ENCODE measurements at places on chromosomes 6 and 20.

DNA sequence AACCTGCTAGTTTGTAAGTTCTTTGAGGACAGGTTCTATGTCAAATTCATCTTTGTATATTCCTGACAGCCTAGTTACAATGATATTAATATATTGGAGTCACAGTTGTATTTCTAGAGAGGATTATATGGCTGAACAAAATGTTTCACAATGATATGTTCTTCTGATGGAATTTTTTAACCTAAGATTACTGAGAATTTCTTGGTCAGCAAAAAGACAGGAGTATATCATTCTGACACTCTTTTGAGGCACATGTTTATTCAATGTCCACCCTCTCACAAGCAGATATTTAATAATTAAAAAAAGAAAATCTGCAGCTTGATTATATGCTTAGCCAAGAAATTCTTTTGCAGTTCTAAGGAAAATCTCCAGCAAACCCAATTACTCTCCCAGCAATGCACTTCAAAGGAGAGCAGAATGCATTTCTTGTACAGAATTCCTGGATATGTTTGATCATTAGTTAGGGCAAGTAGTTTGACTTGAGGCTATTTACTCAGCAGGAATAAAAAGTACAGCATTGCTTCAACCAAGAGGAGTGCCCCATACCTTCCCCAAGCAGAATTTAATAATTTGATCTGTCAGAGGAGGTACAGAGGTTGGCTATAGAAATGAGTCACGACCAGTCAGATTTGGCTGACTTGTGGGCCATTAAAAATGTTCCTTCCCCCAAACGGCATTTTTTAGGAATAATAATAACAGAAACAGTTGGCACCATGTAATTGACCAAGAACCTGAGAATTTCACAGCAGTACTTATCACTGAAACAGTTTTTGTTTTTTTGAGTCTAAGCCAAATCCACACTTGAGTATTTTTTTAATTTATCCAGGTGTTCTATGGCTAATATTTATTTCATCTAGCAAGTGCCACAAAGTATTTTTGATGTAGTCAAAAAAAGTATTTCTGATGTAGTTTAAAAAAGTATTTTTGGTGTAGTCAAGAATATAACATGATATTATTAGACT, 508.1 kb upstream of the FLRT3 start:
- DNase-seq = no peak

DNA sequence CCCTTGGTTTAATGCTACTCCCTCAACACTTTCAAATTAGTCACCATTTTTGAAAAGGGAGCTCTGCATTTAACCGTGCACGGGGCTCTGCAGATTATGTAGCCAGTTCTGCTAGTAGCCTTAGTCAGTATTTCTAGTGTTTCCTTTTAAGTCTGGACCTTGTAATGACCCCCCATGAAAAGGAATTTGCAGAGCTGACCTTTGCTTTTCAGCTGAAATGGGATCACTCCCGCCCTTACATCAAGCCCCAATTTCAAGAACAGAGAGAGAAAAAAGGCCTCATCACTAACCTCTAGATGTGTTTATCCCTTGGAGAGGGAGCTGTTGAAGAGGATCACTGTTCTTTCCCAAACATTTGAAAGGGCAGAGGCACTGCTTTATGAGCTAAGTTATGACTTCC, 490.7 kb upstream of the BTBD3 start:
- no peak for DNase-seq

- peak; percentile 88 for DNase-seq
Measured at GRCh38 chr6:140174524-140174923, 800.1 kb upstream of the CITED2 start.

GRCh38 chr6:44202972-44203750, 13.6 kb upstream of the MYMX start:
- no peak for DNase-seq

DNA sequence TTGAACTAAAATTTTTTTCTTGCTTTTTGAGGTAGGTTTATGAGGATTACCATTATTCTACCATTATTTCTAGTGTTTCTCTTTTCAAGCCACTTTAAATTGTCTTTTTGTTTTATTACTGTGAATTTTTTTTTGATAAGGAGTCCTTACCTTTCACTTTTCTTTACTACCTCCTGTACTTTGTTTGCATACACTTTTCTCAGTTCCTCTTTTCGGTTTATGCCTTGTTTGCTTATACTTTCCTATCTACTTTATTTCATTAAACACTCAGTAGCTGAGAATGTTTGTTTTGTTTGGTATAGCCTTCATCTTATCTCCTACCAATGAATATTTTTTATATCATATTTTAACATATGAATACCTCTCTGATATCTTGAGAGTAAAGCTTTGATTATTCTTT, 147.9 kb downstream of the TFAP2B start:
- DNase-seq = no peak

DNA sequence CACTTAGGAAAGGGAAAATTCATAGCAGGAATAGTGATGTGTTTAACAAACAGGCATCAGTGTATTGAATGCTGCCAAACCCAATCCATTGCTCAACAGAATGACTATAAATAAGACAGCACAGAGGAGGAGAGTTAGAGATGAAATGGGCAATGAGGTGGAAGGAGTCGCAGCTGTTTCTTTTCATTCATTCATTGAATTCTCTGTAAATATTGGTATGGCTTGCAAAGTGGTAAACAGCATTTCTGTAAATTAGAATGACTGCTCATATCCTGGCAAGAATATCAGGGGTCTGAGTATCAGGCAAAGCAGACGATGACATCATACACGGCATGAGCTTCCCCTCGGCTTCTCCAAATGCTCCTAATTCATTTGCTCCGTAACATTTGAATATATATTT, 703.6 kb upstream of the SLC35B3 start:
- peak; percentile 29 for DNase-seq

DNA sequence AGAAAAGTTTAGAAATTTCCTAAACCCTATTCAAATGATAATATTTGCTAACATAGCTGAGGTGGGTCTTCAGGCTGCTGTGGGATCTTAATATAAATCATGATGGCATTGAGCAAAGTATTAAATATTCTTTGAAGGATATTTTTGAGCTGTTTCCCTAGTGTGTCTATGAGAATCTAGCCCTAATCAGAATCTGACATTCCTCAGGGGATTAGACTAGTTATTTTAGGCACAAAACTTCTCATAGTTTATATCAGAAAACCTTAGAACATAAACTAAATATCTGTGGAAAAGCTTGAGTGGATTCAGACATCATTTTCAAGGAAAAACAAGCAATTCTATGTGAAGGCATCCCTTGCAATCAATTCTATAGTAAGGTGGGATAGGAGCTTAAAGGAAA, 594.5 kb downstream of the RFPL4B start:
- DNase-seq = no peak

GRCh38 chr6:42901538-42901957, 14.3 kb upstream of the PTCRA start:
- DNase-seq = peak; percentile 76

- DNase-seq = peak; percentile 83
Measured at GRCh38 chr20:33862709-33863403, 51.7 kb downstream of the CHMP4B start.

- DNase-seq = no peak
Measured at GRCh38 chr6:135876058-135876457, 24.6 kb downstream of the PDE7B start.

DNA sequence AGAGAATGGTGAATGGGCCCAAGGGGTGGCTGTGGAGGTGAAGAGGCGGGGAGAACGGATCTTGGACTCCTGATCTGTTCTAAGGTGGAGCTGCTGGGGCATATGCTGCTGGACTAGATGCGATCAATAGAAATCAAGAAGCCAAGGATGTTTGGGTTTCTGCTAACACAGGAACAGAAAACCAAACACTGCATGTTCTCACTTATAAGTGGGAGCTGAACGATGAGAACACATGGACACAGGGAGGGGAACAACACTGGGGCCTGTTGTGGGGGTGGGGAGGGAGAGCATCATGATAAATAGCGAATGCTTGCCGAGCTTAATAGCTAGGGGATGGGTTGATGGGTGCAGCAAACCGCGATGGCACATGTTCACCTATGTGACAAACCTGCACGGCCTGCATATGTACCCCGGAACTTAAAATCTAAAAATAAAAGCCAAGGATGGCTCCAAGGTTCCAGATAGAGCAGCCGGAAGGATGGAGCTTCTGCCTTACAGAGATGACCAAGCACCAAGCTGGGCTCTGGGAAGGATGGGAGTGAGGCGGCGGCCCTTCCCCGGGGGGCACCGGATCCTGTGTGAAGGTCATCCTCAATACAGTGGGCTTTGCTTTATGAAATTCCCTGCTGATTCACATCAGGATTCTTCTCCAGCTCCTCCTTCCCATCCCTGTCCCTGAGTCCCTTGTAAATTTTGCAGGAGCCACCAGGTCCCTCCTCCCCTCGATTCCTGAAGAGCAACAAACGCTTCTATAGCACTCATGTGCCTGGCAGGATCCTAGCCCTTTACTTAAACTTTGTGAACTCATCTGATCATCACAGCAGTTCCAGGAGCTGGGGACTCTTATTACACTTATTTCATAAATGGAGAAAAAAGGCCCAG, 109.2 kb upstream of the PTPN1 start:
- DNase-seq = no peak

DNA sequence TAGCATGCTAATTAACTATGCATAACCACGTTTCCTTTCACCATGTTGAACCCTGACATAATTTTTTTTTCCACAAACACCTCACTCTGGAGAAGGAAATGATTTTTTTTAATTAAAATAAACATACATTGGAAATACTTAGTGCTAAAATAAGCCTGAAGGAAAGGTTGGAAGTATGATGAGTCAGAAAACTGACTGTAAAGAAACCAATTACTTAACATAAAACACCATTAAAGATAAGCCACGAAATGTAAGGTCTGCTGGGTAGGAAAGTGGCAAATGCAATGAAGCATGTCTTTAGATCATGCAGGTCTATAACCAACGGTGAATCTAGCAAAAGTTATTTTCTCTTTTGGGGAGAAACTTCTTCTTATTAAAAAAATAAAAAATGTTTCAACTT, 47.5 kb downstream of the OPRM1 start:
- DNase-seq = no peak
